Suprapubic skin (tissue), 4 donors: ENCODE measurements at places on chromosomes 4 and X.
A peak's percentile ranks its signal among the peaks of the same experiment; 100 is the strongest.

DNA sequence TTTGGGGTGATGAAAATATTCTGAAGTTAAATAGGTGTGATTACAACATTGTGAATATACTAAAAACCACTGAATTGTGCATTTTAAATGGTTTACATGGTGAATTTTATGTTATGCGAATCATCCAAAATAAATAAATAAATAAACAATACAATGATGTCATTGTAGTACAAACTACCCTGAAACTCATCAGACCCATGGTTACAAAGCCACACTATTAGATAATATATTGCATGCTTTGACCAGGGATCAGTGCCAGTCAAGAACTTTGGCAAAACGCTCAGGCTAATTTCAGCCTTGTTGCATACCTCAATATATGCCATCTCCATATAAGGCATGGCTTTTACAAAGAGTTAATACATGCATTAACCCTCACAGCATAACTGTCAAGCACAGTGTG is 45.5 kb upstream of the XIAP start:
- no peak for DNase-seq

DNA sequence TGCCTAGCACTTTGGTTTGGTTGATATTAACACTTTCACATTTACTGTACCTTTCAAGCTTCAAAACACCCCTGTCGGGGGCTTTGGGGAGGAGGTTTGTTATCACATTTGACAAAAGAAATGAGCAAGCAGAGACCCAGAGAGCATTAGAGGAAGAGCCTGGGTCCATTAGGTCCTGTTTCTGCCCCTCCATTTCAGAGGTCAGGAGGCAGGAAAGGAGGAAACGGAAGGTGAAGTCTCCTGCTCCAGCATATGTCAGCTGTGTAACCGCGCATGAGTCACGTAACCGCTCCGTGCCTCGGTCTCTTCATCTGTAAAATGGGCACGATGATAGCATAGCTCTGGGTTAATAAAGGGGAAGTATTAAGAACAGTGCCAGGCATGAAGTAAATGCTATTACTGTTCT is 201.9 kb upstream of the BCOR start:
- DNase-seq: no peak

- no peak for DNase-seq
Measured at GRCh38 chr4:159401226-159401712, 298.4 kb downstream of the RAPGEF2 start.

DNA sequence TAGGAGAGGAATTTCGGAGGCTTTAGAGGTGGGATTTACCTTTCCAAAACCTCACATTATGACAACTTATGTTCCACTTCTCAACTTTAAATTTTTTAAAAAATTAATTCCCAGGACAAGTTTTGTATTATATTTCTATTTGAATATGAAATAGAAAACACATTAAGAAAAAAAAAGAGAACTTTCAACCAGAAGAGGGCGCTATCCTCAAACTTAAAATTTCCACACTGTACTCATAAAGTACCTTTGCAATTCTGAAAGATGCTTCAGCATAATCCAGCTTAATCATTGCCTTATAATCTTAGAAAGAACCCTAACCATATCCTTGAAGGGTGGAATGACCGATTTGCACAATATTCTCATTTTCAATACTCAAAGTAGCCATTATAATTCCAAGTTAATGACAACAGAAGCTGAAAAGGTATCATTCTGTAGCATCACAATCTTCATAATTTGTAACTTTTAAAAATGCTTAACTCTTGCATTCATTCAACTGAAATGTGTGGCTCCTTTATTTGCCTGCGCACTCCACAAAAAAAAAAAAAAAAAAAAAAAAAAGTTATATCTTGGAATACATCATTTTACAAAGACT is 158.0 kb downstream of the KCNIP4 start:
- DNase-seq: no peak

DNA sequence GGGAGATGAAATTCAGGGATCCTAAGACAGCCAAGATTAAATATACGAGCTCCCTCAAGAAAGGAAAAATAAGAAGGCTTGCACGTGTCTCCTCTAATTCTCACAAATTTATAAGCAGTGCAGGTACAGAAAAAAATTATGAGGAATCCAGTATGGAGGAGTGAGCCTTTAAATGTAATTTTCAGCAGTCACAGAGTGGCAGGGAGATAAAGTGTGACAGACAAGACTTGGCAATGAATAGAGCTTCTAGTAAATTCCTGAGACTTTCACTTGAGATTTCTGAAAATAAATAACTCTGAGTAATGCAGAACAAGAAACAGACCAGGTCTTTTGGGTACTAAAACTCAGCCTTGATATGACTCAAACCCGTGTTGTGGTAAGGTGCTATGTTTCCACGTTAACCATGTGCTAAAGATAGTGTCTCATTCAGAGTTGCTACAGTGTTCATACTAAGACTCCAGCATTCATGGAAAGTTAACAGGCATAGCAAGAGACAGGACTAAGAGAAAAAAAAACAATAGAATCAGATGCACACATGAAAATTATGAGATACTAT is 119.8 kb downstream of the SPOCK3 start:
- DNase-seq: no peak

GRCh38 chrX:34790026-34790425 is 132.9 kb upstream of the TMEM47 start:
- DNase-seq: no peak

DNA sequence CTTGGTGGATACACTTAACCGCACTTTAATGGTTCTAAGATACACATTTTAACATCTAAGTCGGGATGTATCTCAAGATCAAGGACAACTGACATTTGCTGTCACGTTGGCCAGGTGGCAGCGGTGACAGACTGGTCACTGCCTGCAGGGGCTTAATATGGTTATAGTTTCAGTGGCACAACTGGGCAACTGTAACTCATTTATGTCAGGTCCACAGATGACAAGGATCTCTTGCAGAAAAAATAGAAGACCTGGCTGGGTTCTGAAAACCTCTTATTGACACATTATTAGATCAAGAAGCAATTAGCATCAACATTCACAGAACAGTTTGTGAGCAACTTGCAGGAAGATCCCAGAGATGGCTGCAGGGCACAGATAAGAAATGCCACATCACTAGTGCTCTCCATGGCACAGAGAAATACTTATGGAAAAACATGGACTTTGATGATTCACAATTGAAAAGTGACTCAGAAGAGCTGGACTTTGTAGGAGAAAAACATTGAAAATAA is 99.6 kb upstream of the SORBS2 start:
- no peak for DNase-seq

DNA sequence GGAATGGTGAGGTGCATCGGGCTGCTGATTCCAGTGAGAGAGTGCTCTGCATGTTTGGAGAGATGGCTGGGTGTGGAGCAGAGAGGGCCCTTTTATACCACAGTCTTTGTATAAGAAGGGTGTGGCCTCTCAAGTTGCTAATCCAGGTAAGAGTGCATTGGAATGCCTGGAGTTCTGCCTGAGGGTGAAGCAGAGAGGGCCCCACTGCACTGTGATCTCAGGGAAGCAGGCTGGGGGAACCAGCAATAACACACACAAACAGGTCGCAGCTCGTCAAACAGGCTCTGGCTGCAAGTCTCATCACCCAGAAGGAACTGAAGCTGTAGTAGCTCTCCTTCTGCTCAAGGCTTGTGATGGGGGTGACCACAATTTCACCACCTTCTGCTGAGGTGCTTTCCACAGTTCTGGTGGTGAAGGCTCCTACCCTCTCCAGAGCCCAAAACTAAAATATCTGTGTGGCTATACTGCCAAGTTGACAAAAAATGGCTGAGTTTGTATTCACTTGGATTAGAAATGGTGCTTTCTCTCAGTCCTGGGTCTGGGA is 687.4 kb upstream of the HS3ST1 start:
- no peak for DNase-seq

DNA sequence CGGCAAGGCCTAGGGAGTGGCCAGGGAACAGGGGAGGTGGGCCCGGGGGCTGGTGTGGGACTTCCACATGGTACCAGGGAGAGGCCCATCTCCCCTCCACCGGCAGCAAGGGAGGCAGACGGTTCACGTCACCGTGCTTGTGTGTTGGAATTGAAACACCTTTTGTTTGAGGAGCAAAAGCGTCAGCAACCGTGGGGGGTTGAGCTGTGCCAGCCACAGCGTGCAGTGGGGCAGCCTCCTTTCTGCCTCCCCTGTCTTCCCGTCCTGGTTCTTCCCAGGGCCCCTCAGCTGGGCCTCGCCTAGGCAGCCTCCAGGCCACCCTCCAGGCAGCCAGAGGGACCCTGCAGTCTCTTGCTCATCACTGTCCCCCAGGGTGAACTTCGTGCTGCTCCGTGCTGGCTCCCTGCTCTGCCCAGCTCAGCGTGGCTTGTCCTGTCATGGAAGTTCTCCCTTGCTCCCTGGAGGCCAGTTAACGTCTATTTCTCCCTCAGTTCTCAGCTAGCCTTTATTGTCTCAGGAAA is 32.1 kb upstream of the HGFAC start:
- peak; percentile 72 for DNase-seq

DNA sequence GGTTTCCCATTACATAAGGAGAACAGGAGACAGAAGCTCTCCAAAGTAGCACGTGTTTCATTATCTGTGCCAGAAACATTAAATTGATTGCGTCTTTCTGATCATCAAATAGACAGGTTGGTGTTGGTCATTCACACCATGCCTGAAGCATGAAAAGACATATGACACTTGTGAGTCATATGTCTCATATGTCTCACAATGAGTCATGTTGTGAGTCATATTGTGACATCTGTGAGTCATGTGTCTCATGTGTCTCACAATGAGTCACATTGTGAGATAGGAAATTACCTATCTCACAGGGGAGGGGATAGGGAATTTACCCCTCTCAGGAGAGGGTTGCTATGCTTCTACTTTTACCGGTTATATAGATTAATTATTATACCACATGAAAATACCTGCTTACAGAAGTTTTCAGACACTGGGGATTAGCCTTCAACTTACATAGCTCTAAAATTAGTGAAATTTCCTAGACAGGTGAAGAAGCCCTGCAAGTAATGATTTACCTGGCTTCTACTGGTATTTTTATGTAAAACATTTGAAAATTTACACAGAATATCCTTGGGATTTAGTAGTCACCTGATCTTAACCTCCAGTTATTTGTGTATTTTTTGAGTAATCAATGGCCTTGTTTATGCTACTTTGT is 80.8 kb downstream of the NPFFR2 start:
- DNase-seq: no peak

GRCh38 chrX:31931225-31931624 is 859.4 kb upstream of the FTHL17 start:
- DNase-seq: no peak

DNA sequence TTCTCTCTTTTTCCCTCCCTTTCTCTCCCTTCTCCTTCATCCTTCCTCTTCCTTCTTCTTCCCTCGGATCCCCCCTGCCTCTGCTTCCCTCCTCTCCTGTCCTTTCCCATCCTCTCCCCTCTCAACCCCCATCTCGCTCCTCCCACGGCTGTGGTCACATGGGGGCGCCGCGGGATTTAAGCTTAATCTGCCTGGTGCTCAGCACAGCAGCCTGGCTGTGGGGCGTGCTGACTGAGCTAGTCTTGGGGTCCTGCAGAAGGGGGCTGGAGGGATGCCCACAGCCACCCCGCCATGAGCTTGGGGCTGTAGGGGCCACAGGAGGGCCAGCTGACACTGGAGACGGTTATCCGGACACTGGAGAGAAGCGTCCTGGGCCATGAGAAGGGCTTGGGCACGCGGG is 10.7 kb downstream of the SMIM10L2A start:
- no peak for DNase-seq

DNA sequence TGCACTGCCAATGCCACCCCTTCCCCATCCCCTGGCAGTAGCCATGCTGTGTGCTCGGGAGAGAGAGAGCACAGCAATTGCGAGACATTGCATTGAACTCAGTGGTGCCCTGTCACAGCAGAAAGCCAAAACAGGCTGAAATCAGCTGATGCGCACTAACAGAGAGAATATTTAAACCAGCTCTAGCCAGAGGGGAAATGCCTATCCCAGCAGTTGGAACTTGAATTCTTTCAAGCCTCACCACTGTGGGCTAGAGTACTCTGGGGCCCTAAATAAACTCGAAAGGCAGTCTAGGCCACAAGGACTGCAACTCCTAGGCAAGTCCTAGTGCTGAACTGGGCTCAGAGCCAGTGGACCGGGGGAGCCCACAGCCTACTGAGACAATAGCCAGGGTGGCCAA is 17.7 kb upstream of the RP2 start:
- no peak for DNase-seq

DNA sequence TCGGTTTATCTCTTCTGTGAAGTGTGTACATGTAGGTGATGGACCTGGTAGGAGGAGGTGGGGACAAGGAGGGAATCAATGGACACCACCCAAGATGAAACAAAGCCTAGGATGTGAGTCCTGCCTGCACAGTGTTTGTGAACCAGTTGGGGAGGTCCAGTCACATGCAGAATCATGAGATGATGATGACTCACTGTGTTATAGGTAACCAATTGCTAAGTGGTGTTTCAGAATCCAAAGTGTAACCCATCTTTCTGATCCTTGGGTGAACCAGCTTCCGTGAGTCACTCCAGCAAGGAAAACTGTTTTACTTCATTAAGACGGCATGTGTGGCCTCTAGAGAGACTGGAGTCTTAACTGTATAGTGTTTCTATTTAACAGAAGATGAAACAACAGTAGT is 57.9 kb upstream of the HPF1 start:
- no peak for DNase-seq

DNA sequence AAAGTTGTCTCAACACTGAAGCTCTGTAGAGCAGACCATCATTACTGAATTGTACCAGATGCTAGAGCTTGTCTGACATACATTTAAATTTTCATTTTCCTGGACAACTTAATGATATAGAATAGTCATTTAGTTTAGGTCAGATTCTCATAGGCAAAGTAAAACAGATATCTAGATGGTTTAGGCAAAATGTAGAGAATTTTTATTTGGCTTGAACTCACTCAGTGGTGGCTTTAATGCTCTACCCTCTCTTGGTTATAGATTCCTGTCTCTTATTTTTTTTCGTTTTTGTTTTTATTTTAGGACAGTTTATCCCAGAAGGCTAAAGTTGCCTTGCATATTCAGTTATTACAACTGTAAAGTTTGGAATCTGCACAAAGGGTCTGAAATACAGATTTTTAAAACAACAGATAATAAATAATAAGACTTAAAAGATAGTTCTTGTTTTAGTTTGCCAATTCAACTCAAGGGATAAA is 4.0 kb upstream of the IRS4 start:
- no peak for DNase-seq

GRCh38 chr4:169993531-169993930 is 32.7 kb downstream of the MFAP3L start:
- DNase-seq: no peak

- DNase-seq: no peak
Measured at GRCh38 chrX:68503836-68504636, 5.2 kb downstream of the YIPF6 start.
